A549 (cell line): ENCODE measurements at places on chromosomes 11 and 22. TPM values are rescaled to one million over a fixed set of nuclear protein-coding genes. Genes with fewer than 3 reads are reported as not detected.

The LRRC55 gene
- 0.01 TPM in 1 of 3 replicates, not detected in the others for polyA plus RNA-seq

The APOL3 gene
- polyA plus RNA-seq, result not detected in 3 replicates

The LSP1 gene
- 1.7 to 5.5 TPM (median 3.5 TPM) in 3 replicates for polyA plus RNA-seq

The SPON1 gene
- 0.07 TPM in 1 of 3 replicates, not detected in the others for polyA plus RNA-seq

The OR8G5 gene
- not detected in 3 replicates for polyA plus RNA-seq

The P2RX6 gene
- 0.92 to 1.6 TPM (median 1.1 TPM) in 3 replicates for polyA plus RNA-seq

The SHANK3 gene
- 2.1 to 2.4 TPM (median 2.3 TPM) in 3 replicates for polyA plus RNA-seq

The MMP8 gene
- not detected in 3 replicates for polyA plus RNA-seq

The TYR gene
- polyA plus RNA-seq, result not detected in 3 replicates

The SSTR3 gene
- not detected in 3 replicates for polyA plus RNA-seq

The TRIM51 gene
- not detected in 3 replicates for polyA plus RNA-seq

The SELENOM gene
- 46.4 to 50.2 TPM (median 46.5 TPM) in 3 replicates for polyA plus RNA-seq

The PPP2R1B gene
- polyA plus RNA-seq, result 16.9 to 18.6 TPM (median 17.9 TPM) in 3 replicates

The WNT11 gene
- 0.36 to 0.76 TPM (median 0.42 TPM) in 3 replicates for polyA plus RNA-seq

The TEX12 gene
- not detected in 3 replicates for polyA plus RNA-seq
